ENCODE measurements at places on chromosomes 16 and 17.

DNA sequence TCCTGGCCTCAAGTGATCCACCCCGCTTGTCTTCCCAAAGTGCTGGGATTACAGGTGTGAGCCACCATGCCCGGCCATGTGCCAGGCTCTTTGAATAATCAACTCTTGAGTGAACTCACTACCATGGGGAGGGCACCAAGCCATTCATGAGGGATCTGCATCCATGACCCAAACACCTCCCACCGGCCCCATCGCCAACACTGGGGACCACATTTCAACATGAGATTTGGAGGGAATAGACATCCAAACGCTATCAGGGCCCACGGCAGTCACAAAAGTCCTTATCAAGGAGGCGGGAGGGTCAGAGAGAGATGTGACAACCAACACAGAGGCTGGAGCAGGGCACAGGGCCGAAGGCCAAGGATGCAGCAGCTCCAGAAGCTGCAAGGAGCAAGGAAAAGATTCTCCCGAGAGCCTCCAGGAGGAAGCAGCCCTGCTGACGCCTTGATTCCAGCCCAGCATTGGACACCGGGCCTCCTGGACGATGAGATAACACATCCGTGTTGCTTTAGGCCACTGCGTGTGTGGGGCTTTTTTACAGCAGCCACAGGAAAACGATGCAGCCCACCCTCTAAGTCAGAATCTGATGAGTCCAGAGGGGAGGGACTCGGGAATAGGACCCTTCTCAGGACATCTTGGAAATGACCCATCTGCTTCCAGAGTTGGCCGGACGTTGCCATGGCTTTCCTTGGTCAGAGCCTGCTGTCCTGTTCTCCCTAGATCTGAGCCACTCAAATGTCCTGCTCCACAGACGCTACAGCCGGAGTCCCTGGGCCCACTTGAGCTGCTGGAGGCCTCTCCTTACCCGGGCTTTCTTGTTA, 47.3 kb upstream of the CMIP start:
- DNase-seq: no peak

DNA sequence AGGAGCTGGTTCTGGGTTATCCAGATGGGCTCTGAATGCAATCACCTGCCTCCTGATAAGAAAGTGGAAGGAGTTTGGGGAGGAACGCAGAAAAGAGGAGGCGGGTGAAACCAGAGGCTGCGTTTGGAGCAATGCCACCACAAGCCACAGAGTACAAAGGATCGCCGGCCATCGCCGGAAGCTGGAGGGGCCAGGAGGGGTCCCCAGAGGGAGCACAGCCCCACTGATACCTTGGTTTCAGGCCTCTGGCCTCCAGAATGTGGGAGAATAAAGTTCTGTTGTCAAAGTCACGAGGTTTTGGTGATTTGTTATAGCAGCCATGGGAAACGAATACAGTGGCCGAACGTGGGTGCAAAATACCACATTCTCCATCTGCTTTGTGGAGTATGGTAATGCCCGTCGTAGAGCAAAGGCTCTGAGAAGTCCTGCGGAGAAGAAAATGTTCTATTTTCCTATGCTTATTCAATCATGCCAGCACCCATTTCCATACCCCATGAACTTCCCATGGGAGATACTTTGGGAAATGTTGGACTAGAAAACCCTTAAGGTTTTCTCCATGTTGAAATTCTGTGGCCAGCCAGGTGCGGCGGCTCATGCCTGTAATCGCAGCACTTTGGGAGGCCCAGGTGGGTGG, 51.4 kb downstream of the ZDHHC7 start:
- DNase-seq: no peak

- DNase-seq: no peak
Observed at GRCh38 chr16:89117227-89117974, 23.7 kb downstream of the ACSF3 start.

- no peak for DNase-seq
Observed at GRCh38 chr17:7910711-7911110, 5.4 kb downstream of the RNF227 start.

DNA sequence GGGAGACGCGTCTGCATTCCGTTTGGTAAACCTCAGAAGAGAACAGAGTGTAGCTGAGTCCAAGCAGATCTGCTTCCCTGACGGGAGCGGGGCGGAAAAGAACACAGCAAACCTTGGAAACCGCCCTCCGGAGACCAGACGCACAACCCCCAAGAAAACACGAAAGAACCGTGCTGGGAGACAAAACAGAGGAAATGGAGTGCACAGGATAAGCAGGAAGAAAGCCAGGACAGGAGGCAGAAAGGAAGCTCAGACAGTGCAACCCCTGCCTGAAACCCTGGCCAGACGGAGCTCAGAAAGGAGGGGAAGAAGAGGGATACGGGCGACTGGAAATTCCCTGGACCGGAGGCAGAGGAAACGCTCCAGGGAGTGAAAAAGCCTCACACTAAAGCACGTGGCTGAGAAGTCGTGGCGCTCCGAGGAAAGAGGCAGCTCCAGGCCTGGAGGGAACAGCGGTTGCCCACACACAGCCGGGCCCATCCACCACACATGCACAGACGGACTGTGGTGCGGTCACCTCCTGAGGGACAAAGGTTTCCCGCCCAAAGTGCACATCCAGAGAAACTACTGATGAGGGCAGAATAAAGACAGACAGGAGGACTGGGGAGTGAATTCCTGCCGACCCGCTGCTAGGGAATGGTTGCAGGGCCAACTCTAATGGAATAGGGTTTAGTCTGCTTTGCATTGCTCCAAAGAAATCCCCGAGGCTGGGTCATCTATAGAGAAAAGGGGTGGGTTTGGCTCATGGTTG, 10.2 kb downstream of the DPEP1 start:
- DNase-seq: no peak

DNA sequence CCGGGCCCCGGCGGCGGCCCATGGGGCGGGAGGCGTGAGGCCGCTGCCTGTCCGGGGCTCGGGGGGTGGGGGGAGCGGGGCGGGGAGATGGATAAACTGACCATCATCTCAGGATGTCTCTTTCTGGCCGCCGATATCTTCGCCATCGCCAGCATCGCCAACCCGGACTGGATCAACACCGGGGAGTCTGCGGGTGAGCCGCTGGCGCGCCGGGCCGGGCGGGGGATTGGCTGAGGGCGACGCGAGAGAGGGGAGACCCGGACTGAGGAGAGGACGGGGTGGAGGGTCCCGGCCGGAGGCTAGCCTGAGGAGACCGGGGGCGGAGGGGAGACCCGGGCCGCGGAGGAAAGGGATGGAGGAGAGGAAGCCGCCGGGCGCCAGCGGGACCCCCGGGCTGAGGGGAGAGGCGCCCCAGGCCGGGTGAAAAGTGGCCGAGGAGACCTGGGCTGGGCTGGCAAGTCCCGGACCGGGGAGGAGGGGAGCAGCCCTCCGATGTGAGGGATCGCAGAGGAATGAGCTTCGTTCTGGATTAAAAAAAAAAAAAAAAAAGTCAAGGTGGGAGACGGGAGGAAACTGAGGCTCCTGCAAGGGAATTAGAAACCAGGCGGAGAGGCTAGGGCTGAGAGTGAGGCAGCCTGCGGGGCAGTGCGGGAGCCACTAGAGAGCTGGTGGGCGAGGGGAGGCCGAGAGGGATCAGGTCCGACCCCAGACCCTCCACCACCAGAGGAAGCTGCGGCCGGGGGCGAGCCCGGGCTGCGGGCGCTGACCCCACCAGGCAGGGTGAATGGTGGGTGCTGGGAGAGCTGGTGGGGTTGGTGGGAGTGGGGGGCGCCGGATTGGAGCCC, 526 bp downstream of the MOSMO start:
- no peak for DNase-seq

DNA sequence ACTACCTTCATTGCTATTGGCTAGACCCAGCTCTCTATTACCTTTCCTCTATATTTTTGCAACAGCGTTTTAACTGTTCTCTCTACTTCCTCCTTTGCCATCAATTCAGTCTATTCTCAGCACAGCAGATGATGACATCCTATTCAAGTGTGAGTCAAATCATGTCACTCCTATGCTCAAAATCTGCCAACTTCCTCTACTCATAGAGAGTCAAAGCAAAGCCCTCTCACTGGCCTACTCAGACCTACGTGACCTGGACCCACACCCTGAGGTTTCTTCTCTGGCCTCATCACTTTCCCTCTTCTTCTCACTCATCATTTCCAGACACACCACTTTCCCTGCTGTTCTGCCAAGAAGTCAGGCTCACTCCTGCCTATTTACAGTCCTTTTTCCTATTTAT, 289.0 kb upstream of the AXIN2 start:
- DNase-seq: no peak

- no peak for DNase-seq
Observed at GRCh38 chr17:74778960-74779359, 2.8 kb upstream of the NAT9 start.

DNA sequence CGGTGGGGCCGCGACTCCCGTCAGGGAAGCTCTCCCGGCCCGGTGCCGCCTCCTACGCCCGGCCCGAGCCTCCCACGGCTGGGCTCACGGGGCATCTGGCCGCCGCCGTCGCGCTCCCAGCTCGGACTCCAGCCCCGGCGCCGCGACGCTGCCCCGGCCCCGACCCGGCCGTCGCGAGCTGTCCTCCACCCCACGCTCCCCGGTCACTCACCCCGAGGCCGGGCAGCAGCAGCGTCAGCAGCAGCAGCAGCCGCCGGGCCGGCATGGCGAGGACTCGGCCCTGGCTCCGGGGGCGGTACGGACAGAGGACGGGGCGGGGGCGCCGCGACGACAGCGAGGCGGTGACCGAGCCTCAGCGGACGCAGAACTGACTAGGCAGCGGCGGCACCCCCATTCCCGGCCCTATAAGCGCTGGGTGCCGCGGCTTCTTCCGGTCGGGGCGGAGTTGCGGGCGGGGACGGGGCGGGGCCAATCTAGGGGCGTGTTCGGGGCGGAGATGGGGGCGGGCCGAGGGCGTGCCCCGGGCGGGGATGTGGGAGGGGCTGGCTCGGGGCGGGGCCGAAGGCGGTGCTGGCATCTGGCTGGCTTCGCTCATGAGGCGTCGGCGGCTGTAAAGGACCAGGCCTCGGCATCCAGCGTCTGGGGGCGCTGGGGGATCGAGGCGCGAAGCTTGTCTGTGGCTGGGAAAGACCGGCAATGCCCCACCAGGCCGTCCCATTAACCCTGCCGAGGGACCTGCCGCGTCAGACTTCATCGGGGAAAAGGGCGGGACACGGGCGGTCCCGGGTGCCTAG, at the start of gene ERN1:
Gene ERN1 (minus strand): TSS at position 380 of the 794 bp plus-strand sequence. CDS start 115 bp downstream, at position 265.
- DNase-seq: peak; percentile 56

- no peak for DNase-seq
Observed at GRCh38 chr17:32627239-32627996, 140.6 kb downstream of the CDK5R1 start.

DNA sequence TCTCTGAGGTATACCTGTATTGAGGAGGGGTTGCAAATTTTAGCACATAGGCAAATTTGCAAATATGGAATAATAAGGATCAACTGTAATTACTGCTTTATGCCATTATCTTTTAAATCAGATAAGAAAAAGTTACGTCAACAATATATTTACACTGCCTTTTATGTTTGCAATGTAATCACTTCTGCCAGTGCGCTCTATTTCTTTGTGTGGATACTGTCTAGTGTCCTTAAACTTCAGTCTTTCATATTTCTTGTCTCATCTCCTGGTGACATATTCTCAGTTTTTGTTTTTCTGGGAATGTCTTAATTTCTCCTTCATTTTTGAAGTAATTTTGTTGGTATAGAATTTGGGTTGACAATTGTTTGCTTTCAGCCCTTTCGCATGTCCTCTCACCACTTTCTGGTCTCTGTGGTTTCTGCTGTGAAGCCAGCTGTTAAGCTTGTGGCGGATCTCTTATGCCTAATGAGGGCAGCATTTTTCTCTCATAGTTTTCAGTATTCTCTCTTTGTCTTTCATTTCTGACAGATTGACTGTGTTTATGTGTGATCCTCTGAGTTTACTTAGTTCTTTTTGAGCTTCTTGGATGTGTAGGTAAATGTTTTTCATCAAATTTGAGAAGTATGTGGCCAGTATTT, 37.6 kb upstream of the ABCC11 start:
- no peak for DNase-seq

GRCh38 chr17:78134899-78135385, 4.4 kb downstream of the TMC8 start:
- DNase-seq: no peak

DNA sequence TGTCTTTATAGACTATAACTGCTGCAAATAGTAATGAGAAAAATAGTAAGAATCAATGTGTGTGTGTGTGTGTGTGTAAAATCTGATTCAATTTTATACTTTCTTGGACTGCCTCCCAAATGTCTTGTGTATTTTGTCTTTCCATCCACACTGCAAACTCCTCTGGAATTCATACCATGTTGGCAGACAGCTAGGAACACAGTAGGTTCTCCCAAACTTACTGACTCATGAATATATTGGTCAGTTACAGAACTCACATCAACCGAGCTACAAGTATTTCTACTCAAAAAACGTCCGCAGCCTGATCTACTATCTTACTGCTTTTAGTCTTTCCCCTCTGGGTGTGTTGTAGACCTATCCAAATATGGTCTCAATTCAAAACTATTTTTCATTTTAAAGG, 542.7 kb upstream of the PSMD7 start:
- no peak for DNase-seq

- DNase-seq: no peak
Observed at GRCh38 chr16:50403491-50403890, 34.7 kb upstream of the BRD7 start.

DNA sequence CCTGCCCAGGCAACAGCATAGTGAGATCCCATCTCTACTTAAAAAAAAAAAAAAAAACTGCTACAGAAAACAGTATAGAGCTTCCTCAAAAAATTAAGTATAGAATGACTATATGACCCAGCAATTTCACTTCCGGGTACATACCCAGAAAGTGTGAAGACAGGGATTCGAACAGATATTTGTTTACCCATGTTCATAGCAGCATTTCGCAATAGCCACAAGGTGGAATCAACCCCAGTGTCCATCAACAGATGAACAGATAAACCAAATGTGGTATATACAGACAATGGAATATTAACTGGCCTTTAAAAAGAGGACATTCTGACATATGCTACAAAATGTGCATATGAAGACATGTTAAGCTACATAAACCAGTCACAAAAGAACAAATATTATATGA, 95.5 kb downstream of the CHD9NB start:
- no peak for DNase-seq

DNA sequence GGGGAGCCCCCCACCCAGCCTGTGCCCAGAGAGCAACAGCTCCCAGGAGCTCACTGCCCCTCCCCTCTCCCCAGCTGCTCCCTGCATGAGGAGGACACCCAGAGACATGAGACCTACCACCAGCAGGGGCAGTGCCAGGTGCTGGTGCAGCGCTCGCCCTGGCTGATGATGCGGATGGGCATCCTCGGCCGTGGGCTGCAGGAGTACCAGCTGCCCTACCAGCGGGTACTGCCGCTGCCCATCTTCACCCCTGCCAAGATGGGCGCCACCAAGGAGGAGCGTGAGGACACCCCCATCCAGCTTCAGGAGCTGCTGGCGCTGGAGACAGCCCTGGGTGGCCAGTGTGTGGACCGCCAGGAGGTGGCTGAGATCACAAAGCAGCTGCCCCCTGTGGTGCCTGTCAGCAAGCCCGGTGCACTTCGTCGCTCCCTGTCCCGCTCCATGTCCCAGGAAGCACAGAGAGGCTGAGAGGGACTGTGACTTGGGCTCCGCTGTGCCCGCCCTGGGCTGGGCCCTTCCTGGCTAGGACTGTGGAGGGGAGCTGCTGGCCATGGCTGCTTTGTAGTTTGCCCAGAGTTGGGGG, 584 bp downstream of the TCAP start:
- DNase-seq: no peak

- DNase-seq: no peak
Observed at GRCh38 chr17:32350666-32351418, 885 bp downstream of the ZNF207 start.
